ENCODE measurements at places on chromosomes 4 and X.

GRCh38 chr4:163447481-163447880, 26.1 kb downstream of the TKTL2 start:
- DNase-seq: no peak

- DNase-seq: no peak
Observed at GRCh38 chrX:116318672-116319071, 117.7 kb upstream of the SLC6A14 start.

GRCh38 chr4:34878961-34879360, 1365.4 kb downstream of the ARAP2 start:
- DNase-seq: no peak

DNA sequence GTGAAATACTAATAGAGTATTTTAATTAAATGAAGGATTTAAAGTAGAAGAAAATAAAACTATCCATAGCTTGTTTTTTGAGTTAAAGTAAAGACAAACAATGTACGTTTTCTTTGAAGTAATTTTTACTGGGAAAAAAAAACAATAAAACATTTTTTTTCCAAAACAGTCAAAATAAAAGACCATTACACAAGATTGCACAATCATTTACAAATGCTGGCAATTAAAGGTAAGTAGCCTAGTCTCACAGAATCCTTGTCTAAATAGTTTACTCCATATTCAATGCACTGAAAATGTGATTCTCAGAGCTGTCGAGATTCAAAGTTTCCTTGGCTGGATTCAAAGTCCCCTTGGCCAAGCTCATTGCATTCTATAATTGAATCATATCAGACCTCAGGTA, 21.2 kb downstream of the C4orf54 start:
- no peak for DNase-seq

GRCh38 chrX:109954333-109954732, 48.6 kb upstream of the TMEM164 start:
- DNase-seq: no peak

DNA sequence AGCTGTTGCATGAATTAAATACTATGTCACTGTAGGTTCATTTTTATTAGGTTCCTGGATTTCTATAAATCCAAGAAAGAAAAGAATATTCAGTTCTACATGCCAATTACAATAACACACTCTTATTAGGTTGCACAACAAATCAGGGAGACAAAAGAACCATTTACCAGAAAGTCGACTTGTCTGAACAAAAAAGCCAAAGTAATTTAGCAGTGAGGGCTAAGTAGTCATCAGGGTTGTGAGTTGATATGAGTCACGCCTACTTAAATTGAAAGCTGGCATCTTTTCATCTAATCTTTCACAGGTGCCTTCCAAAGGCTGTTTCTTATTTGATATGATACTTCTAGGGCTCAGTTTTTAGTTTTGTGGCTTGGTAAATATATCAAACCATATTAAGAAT, 25.4 kb upstream of the GNRHR start:
- no peak for DNase-seq

DNA sequence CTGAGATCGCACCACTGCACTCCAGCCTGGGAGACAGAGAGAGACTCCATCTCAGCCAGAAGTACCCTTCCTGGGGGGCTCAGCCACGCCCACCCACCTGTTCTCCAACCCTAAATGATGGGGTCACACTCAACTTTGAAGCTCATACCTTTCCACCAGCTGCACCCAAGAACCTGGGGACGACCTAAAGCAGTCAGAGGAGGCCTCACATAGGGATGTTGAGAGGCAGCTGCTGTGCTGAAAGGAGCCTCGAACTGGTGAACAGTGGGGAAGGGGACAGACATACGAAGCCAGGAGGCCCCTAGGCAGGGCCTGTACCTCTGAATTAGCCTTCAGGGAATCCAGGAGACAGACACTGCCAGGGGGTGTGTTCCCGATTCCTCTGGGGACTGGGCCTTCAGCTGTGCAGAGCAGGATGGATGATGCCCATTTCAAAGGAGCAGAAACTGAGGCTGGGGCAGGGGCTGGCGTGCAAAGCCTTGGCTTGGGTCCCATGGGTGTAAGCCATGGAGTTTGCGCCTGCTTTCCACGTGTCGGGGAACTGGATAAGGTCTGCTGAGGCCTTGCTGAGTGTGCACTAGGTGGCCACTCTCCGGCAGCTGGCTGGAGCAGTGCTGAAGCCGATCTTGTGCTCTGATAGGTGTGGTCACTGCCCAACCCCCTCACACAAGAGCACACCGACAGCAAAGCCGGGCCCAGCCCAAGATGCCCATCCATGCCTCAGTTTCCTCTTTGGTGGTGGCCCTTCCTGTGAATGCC, 130.8 kb downstream of the CPZ start:
- no peak for DNase-seq

DNA sequence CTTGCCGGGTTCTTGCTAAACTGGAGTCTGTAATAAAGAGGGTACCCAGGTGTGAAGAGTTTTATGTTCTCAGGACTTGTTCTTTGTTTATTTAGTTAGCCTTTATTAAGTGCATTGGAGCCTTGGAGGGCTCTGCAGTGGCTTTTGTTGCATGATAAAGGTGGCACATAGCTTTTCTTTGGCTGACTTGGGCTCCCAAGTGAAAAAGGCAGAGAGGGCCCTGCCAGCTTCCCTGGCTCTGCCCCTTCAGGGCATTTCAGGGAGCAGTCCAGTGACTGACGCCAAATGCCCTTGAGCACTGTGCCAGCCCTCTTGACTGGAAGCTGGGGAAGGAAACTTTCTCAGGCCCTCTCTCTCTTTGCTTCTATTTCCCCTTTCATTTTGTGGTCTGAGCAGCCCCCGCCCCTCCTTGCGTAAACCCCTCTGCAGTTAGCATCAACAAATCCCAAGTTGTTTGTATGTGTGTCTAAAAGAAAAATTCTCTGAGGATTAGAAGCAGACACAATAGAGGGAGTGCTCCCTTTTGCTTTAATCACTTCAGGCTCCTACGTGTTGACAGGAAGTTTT, 152.2 kb downstream of the NHS start:
- DNase-seq: no peak

DNA sequence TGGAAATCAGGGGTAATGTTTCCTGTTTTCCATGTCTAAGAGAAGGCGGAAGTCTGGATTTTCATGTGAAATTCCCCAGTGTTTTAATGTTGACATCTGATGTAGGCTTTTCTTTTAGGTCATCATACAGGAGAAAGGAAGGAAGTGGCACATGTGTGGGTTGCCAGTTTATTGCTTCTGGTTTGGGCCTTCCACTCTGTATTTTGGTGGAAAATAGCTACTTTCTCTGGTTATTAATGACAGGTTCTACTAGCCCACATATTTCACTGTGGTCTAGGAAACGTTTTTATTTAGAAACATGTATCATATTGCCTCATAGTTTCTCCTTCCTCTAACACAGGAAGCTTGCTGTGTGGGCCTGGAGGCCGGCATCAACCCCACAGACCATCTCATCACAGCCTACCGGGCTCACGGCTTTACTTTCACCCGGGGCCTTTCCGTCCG, 7.2 kb downstream of the PDHA1 start:
- no peak for DNase-seq

DNA sequence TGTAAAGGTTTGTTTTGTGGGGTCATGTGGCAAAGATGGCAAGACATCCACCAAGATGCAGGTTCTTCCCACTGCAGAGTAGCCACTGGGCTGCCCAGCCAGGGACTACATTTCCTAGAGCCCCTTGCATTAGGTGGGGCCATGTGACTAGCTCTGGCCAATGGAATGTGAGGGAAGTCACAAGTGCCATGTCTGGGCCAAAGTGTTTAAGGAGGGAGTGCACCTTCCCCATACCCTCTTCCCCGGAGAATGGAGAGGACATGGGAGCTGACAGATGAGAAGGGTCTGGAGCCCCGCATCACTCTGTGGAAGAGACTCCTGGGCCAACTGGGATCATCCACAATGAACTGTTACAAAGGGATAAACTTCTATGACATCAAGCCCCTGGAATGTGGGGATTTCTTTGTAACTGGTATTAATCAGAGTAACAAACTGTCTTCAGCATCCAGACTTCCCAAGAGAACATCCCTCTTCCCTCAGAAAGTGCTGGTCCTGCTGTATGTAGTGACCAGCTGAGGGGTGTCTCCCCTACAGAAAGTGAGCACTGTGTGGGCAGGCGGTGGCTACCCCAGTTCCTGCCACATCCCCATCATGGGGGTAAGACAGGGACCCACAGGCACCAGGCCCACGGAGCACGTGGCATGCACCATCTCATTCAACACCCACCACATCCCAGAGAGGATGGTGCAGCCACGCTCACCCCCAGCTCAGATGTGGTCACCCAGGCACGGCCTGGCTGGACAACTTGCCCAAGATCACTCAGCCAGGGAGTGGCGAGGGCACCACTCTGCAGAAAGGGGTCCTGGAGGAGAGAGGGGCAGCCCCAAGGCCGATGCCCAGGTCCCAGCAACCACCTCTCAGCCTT, 10.9 kb downstream of the PPP2R2C start:
- DNase-seq: no peak

DNA sequence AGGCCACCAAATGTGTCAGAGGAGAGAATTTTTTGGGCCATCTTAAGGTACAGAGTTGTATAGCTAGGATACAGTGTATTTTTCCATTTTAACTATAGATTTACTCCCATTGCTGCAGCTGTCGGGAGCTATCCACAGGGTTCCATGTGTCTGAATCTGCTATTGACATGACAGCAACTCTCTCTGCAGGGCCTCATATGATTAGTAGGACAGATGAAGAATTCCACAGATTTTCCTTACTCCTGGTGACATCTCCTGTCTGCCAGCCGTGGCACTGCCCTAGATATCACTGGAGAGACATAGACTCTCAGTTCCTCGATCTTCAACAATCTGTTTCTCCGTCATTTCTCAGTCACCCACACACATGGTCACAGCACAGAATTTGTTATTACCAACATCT, 86.5 kb downstream of the SPCS3 start:
- DNase-seq: no peak

DNA sequence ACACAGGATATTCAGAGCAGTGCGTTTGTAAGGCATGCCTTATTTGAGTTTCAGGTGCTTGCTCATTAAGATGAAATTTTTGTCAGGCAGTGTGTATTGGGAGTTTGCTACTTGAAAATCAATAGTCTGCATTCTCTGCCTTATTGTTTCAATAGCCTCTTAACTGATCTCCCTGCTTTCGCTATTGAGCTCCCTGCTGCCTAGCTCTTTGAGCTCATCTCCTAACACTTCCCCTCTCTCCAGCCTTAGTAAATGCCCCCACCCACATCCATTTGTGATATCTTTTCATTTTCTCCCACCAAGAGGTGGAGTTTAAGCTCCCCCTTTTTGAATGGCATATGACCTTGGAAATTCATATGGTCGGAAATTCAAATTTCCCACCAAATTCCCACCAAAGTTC, 256.6 kb downstream of the IL1RAPL1 start:
- no peak for DNase-seq

DNA sequence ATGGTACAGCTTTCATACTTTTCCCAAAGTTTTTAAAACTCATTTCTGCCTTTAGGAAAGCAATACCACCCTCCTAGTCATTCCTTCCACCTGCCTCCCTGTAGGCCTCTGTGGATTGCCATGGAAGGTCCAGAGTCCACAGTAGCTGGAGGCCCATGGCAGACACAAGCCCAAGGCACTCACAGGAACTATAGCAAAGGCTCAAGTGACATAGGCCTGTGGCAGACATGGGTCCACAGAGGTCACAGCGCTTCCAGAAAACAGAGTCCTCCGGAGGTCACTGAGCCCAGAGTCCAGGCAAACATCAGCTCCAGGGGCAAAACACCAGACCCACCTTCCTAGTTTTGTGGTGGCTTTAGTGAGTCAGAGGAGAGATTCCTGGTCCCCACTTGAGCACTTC, 147.6 kb upstream of the ATP6AP2 start:
- no peak for DNase-seq

DNA sequence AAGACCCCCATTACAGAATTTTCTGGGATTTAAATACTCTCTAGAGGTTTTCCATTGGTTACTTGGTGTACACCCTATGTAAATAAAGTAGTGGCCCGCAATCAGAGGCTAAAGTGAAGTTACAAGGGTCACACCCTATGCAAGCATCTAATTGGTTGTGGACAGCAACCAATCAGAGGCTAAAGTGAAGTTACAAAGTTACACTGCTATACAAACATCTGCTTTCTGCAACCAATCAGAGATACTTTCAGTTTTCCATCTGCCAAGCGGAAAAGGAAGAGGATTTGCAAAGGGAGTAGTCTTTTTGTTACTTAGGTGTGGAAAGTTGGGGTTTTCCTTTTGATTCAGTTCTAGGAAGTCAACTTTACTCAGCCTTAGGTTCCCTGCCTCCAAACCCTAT, 2.0 kb upstream of the ATRX start:
- DNase-seq: no peak

- no peak for DNase-seq
Observed at GRCh38 chrX:80808881-80809411, 731 bp downstream of the BRWD3 start.

DNA sequence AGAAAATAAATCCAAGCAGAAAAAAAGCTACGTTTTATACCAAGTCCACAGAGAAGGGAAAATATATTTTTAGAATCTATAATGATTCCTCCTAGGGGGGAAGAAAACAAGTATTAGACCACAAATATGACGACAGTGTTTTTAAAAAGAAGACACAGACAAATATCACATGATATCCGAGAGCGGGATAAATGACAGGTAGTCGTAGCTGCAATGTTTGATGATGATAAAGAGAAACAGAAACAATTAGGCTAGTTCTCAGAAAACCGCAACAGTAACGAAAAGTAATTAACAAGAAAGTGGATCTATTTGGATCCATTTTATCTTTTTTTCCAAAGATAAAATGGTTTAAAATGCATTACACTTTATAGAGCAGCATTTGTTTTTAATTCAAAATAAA, 918 bp downstream of the HAUS3 start:
- DNase-seq: no peak

DNA sequence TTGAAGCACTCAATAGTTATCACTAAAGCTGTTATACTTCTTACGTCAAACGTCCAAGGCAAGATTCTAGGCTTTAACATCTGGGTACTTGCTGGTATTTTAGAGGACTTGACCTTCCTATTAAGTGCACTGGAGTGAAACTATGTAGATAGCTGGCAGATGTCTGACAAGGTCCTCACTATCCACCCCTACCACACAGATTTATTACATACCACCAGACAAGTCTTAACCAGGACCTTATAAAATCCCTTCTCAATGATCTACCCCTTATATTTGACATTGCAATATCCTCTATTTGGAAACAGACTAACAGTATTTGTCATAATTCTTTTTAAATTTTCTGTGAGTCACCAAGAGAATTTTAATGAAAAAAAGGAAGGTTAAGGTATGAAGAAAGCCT, 78.8 kb downstream of the PDGFC start:
- DNase-seq: no peak

- DNase-seq: no peak
Observed at GRCh38 chr4:143083756-143084472, 100.8 kb upstream of the USP38 start.

DNA sequence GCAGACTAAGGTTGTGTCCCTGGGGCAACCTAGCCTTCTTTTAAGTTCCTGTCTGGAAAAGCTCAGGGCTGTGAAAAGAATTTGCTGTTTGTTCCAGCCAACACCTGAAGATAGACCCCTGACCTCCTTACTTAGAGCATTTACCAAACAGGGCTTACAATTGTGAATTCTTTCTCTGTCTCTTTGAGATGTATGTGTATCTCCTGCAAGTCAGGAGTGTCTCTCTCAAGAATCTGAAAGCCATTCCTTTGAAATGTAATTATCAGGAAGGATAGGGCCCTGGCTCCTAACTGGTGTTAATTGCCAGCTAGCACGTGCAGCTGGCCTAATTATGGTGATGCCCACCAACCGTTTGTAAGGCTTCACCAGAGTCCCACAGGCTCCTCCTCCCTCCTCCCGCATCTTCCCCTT, 18.2 kb downstream of the CCNG2 start:
- no peak for DNase-seq

Measured in GM12878 (cell line).